ENCODE measurements at places on chromosomes 1 and 21.

- no peak for DNase-seq
Measured at GRCh38 chr1:15016526-15016925, 137.0 kb upstream of the TMEM51 start.

- DNase-seq: no peak
Measured at GRCh38 chr1:151408891-151409290, 9.5 kb downstream of the PSMB4 start.

- no peak for DNase-seq
Measured at GRCh38 chr21:45207839-45208626, 79.7 kb downstream of the POFUT2 start.

DNA sequence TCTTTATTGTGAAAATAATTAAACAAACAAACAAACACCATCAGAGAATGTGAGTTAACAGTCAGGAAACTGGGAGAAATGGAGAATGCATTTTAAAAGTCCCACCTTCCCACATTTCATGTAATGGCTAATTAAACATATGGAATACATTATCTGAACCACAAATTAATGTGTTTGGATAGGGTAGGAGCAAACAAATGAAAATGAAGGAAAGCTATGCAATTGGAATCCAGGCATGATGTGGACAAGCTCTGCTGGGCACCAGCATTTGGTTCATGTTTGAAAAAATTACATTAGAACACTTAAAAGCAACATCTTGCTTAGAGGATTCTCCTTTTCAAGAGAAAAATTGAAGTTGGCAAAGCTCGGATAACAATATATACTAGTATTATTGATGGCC is 628.1 kb downstream of the LMO4 start:
- peak; percentile 37 for DNase-seq

DNA sequence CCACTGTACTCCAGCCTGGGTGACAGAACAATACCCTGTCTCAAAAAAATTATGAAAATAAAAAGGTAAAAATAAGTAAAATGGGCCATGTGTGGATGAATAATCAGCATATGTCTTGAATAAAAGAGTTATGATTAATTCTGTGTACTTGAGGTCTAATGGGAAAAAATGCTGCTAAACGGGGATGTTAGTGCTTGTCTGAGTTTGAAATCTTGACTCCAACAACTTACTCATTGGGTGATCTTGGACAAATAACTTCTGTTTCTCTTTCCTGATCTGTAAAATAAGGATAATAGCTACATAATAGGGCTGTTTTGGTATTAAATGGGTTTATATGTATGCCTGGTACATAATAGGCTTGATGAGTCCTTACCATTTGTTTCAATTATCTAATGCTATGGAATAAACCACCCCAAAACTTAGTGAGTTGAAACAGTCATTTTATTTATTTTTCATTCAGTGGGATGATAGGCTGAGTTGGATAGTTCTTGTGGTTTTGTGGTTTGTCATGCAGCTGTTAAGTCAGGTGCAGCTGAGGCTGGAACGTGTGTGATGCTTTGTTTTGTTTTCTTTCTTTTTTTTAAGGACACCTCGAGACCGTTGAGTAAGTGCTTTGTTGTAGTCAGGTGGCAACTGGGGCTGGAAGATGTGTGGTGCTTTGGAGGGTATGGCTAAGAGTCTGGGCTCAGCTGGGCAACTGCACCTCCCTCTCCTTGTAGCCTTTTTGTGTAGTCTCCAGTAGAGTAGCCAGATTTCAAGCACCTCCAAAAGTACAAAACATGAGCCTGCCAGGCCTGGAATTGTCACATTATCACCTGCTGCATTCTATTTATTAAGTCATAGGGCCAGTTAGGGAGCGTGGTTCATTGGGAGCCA is 4.9 kb downstream of the MDM4 start:
- no peak for DNase-seq

DNA sequence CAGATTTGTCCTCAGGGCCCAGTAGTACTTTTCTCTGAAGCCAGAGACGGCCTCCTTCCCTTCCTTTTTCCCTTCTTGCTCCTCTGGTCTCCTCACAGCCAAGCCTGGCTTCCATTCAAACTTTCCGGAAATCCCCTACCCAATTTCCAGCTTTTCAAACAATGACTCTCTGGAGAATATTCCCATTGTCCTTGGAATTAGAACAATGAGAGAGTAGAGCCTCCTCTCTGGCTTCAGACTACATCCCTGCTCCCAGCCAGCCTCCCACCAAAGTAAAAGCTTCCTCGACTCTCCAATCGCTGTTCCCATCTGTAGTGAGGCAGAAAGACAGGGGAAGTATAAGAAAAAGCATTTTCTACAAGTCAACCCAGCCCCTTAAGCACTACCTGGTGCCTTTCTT is 77.7 kb upstream of the SOX13 start:
- no peak for DNase-seq

DNA sequence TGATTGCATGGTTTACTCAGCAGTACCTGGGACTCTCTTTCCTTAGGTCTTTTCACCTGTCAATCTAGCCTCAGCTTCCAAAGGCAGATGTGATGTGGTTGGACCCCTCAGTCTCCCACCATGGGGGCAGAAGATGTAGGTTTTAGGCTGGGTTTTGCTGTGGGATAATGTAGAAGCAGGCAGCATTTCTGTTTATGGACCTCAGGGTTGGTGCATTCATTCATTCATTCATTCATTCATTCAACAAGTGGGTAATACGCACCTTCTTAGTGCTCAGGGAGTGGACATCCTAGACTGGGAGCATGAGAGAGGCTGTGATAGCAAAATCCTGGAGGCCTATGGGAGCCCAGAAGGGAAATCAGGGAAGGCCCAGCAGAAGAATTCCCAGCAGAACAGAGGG is 209.6 kb downstream of the TRABD2B start:
- DNase-seq: no peak

DNA sequence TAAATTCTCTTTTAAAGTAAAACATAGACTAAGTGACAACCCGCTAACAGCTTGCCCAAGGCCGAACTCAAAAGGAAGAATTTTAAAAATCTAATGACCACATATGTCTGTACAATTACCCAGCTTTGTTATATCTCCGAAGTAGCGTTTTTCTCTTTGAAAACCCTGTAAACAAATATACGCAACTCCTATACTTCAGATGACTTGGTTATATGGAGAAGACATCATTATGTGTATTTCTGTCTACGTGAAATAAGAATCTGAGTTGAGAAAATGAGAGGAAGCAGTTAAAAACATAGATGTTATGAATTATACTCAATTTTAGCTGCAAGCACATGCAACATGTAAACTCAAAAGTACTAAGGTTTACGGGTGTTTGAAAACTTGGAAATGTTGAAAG is 2.0 kb downstream of the PBX1 start:
- no peak for DNase-seq

- no peak for DNase-seq
Measured at GRCh38 chr1:187411118-187411517, 582.4 kb downstream of the PLA2G4A start.

DNA sequence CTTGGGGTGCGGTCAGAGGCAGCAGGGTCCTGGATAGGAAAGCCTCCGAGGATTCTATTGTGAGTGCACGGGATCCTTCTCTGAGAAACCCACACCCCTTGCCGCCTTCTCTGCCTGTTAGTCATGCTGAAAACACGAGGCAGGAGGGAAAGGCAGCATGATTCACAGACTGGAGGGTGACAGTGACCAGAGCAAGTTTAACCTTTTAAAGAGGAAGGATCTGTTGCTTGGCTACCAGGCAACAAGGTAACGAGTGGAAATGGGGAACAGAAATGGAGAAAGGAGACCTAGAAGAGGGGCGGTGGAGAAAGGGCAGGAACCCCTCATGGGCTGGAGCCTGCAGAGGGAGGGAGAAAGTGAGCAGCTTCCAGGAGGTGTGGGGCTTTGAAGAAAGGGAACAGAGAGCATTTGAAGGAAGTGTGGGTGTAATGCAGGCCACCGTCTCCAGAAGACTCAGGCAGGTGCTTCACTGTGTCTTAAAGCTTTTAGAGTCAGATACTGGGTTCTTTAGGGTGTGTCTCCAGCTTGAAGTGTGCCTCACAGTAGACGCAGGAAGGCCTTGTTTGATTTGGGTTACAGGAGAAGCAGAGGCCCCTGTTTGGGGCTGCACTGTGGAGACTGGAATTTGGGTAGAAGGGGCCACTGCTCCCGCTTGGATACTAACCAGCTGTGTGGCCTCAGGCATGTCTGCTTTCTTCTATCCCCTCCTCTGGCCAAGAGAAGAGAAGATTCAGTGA is 19.1 kb downstream of the OPTC start:
- no peak for DNase-seq

DNA sequence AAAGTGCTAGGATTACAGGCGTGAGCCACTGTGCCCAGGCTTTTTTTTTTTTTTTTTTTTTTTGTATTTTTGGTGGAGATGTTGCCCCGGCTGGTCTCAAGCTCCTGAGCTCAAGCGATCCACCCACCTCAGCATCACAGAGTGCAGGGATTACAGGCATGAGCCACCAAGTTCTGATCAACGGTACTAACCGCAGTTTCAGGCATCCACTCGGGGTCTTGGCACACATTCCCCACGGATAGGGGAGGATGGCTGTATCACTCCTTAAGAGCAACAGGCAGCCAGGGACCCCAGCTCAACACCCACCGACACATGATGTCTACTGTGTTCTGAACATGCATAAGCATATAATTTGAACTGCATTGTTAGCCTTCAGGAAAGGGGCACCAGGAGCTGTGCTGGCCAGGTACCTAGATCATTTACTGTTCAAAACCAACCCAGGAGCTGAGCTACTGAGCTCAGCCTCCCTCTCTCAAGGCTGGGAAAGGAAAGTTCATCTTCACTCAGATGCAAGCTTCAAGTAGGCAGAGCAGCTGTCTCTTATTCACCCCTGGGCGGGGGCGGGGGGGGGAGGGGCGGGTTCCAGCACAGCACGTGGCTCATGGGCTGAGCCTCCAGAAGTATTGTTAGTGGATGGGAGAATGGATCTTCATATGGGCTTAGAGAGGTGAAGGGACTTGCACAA is 24.7 kb downstream of the CAPZB start:
- DNase-seq: no peak

DNA sequence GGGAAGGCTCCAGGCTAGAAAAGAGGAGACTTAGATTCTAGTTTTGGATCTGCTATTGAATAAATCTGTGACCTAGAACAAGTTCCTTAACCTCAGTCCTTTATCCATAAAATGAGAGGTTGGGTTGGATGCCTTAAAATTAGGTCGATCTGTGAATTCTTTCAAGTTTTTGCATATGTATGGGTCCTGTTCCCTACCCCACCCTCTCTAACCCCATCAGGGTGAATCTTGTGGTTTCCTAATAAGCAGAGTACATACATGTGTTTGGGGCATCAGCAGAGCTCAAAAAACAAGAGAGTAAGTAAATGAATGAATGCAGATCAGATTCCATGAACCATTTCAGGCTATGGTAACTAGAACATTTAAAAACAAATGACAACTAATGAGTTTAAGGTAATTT is 6.2 kb downstream of the SPRR4 start:
- DNase-seq: no peak

GRCh38 chr1:24929398-24930259 is 447 bp downstream of the RUNX3 start:
- no peak for DNase-seq

- no peak for DNase-seq
Measured at GRCh38 chr1:200194477-200194876, 167.0 kb downstream of the NR5A2 start.

DNA sequence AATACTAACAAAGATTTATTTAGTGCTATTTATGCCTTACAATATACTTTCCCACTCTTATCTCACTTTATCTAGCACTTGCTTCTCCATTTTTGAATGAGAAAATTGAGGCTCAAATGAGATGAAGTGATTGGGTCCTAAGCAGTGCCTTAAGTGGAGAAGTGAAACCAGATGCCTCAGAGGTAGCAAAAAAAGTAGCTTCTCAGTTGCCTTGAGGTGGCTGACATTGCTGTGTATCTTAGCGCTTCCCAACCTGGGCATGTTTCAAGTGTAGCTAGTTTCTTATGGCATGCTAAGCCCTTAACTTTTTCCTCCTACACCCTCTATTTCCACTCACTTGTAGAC is 390.4 kb downstream of the OMA1 start:
- DNase-seq: no peak

DNA sequence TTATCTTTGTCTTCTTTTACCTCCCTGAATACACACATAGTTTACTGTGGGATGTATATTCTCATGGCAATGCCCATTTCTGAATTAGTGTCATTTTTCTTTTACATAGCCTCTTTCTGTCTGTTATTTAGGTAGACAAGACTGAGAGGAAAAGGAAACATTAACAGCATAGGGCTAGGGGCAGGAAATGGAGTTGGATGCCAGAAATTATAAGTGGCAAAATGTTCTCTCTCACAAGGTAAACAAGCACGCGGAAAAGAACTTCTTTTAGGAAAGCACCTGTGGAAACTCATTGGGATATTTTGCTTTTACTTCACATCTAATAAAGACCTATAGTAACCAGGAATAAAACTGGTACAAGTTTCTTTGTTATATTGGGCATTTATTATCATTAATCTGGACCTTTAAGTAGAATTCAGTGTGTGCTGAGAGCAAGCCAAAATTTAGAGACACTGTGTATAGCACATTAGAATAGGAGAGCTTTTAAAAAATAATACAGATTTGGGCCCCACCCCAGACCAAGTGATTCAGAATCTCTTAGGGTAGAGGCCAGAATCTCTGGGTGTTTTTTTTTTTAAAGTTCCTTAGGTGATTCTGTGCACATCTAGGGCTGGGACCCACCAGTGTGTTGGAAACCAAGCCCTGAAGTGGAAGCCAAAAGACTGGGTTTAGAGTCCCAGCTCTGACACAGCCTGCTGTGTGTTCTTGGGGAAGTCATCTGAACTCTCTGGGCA is 32.7 kb downstream of the S100A10 start:
- DNase-seq: no peak

DNA sequence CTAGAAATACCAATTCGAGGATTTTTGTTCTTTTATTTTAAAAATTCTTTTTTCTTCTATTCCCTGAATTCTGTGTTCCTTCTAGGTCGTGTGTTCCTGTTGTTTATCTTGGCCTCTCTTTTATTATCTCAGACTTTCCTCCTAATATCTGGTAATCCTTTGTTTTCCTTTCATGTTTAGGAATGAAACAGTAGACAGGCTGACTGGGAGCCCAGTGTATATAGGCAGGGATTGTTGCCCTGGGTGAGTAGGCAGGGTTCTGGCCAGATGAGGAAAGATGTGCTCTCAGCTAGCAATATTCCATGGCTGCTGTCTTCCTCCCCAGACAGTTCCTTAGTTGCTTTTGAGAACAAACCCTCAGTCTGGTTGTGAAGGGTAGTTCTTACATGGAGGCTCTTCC is 161.8 kb upstream of the PDE4B start:
- DNase-seq: no peak

GRCh38 chr1:173509797-173510196 is 32.7 kb downstream of the PRDX6 start:
- DNase-seq: no peak

GRCh38 chr1:155003227-155003765 is 694 bp downstream of the ZBTB7B start:
- DNase-seq: no peak

- DNase-seq: no peak
Measured at GRCh38 chr1:16122916-16123315, 33.0 kb downstream of the EPHA2 start.

GRCh38 chr21:16492892-16493291 is 763.1 kb downstream of the USP25 start:
- DNase-seq: no peak

DNA sequence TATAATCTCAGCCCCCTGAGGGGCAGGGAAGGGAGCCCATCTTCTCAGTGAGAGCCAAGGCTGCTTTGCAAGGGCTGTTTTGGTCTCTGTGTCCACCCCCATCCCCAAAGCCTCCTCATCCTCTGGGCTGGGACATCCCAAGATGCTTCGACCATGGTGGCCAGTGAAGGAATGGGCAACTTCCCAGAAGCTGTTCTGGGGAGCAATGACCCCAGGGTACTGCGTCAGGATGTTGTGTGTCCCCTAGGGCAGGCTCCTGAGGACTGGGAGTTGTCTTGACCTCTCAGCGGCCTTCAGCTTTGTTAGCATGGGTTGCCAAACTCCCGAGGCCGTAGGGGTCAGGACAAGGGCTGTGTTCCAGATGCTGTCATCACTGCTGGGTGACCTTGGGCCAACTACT is 238.4 kb upstream of the POU3F1 start:
- no peak for DNase-seq

Data from NCI-H446 treated with DMSO at 0.1 percent for 48 hours (cell line).